ENCODE measurements at places on chromosomes 11 and 22.

DNA sequence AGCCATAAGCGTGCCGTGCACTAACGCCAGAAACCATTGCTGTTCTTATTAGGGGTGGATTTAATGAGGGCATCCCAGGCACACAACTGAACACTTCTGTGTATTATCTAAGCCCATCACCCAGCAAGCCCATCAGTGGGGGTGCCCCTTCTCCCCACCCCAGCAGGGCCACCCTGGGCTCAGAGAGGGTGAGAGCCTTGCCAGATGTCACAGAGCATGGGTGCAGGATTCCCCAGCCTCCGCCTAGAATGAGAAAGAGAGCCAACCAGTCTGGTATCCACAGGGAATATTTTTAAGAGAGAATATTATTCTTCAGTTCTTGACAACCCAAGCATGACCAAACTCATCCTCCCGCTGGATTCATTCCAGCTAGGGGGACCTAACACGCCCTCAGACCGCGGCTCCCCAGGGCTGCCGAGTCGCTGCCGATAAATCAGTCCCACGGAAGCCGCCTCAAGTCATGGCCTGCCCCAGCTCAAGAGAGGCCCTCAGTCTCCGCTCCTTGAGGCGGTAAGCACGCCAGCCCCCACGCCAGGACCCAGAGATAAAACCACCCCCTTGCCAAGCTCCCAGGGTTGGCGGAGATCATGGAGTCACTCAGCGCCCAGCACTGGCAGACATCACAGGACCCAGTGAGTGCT is 47.2 kb downstream of the MN1 start:
- DNase-seq: no peak

- no peak for DNase-seq
Observed at GRCh38 chr11:72350752-72351151, 83.6 kb downstream of the CLPB start.

DNA sequence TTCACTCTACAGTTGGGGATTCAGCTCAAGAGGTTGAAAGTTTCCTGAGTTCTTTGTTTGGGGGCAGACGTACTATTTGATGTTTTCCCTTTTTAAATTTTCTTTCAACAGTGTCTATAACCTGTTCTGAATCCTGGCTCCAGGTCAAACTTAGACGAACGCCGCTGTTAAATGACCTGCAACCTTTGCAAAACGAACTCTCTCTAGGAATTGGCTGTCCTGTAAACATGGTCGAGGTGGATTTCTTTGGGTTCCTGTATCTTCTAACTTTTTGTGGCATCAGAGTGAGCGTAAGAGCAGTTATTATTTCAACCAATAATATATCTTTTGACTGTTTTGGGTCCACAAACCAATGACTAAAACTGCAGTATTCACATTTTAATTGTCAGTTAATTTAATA is 1.6 kb downstream of the OOSP4A start:
- DNase-seq: no peak

- no peak for DNase-seq
Observed at GRCh38 chr11:88631497-88631896, 294.0 kb upstream of the CTSC start.

- no peak for DNase-seq
Observed at GRCh38 chr11:116901211-116901610, 63.8 kb upstream of the APOA1 start.

DNA sequence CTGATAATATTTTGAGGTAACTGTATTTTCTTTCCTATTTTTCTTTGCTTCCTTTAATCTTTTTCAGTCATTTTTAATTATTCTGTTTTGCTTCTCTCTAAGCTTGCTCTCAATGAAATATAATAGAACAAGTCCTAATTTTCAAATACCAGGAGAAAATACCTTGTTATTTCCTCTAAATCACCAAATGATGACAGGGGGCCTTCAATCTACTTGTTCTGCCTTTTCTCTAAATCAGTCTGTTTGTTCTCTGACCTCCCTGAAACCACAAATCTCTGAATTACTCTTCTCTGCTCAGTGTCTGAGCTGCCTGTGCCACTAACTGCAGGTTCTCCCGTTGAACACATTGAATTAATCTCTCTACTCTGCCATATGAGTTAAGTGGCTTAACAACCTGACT is 286.2 kb downstream of the C11orf87 start:
- DNase-seq: no peak

GRCh38 chr11:27370374-27370773 is 7.4 kb upstream of the CCDC34 start:
- DNase-seq: no peak

DNA sequence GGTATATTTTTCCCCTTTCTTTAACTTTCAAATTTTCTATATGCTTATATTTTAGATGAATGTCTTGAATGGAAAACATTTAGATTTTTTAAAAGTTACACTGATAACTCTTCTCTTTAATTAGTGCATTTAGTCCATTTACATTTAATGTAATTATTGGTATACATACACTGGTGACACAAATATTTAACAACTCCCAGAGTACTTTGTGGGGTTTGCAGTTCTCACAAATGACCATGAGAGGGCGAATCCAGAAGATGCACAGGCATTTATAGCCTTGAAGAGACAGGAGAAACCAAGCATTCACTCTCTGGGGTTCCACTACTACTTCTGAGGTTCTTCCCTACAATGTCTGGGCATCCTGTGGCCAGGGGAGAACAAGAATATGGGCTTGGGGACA is 125.1 kb downstream of the TIMP3 start:
- DNase-seq: no peak

- no peak for DNase-seq
Observed at GRCh38 chr11:91998481-91998880, 226.1 kb upstream of the FAT3 start.

GRCh38 chr22:45064313-45065278 is 54.8 kb upstream of the PHF21B start:
- no peak for DNase-seq

DNA sequence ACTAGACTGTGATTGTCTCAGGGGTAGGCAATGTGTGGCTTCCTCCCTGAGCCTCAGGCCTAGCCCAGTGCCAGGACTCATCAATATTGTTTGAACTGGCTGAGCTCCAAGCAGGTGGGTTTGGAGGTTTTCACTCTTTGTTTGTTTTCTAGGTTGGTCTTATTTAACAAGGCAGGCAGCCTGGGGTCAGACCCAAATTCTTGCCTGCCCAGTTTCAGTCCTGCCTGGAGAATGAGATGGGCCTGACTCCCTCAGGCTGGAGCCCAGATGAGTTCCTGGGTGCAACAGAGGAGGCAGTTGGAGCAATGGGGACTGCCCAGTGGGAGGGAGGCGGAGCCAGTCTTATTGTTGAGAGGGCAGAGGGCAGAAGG is 28.3 kb upstream of the TP53I11 start:
- DNase-seq: no peak

Data from effector memory CD8-positive, alpha-beta T cell (primary cell).